ENCODE measurements at places on chromosomes 12 and 14.

- no peak for DNase-seq
Measured at GRCh38 chr14:86221755-86222154, 691.8 kb downstream of the FLRT2 start.

DNA sequence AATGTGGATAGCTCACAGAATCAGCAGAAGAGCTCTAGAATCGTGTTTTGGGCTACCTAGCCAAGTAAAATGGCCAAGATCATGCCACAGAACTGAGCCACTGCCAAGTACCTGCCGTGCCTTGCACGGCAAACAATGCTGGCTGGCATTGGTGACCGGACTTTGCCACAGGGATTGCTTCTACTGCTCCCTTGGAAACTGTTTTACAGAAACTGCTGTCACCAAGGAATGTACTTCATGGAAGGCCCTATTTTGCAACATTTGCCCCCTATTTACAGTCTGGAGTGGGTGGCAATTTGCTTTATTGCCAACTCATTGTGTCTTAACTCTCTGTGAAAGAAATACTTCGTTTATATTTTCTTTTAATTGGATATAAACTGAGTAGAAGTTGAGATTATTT is 49.0 kb downstream of the BORCS5 start:
- DNase-seq = no peak

DNA sequence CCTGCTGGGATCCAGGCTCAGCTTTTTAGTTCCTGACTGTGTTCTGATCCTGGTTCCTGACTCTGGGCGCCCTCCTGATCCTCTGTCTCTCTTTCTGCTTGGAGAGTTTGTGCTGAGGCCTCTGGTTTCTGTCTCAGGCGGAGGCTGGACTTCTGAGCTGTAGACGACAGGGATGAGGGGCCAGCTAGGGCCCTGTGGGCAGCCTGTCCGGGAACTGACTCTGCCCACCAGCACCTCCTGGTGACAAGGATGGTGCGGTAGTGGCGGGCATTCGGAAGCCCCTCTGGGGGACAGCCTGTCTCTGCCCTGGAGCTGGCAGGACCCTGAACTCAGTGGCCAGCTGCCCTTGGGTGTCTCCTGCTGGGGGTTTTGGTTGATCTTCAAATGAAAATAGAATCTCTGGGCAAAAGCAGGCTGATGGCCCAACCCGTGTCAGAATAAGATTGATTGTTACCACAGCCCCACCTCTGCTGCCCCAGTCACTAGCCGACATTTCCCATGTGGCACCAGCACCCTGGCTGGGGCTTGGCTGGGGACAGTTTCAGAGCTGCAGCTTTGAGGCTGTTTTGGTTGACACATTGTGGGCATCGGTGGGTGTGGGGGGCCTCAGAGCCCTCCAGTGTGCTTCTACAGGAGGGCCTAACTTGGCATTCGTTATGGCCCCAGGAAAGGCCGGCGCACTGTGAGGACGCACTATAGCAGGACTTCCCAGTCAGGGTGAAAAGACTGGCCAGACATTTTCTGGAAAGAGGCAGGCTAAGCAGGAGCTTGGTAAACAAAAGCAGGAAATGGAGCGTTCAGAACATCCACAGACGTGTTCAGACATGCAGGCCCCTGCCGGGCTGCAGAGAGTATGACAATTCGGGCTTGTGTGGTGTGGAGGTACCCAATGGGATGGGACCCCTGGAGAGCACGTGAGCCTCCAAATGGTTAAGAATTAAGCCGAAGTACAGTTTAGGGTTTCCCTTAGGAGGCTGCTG is 16.2 kb downstream of the KRT80 start:
- no peak for DNase-seq

GRCh38 chr14:53955671-53956426 is 776 bp downstream of the BMP4 start:
- DNase-seq = no peak

GRCh38 chr14:39722547-39723273 is 290.5 kb upstream of the FBXO33 start:
- no peak for DNase-seq

DNA sequence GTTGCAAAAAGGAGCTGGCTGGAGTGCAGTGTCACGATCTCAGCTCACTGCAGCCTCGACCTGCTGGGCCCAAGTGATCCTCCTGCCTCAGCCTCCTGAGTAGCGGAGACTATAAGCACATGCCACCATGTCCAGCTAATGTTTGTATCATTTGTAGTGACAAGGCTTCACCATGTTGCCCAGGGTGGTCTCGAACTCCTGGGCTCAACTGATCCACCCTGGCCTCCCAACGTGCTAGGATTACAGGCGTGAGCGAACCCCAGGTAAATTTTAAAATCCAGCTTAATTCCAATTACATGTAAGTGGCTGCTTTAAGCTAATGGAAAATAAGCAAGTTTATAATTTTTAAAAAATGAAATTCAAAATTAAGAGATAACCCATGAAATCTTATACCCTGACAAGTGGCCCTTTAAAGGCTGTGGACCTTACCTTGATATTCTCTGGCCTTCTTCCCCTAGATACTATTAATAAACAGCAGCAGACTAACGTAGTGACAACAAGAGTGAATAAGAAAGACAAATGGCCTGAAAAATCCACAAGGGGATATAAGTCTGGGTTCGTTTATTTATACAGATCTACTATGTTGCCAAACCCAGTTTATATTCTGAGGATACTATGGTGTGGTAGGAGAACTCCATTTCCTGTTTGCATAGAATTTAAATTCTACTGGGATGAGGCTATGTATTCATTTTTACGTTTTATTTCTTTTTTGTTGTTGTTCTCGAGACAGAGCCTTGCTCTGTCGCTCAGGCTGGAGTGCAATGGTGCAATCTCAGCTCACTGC is 25.6 kb upstream of the SLC2A3 start:
- no peak for DNase-seq

DNA sequence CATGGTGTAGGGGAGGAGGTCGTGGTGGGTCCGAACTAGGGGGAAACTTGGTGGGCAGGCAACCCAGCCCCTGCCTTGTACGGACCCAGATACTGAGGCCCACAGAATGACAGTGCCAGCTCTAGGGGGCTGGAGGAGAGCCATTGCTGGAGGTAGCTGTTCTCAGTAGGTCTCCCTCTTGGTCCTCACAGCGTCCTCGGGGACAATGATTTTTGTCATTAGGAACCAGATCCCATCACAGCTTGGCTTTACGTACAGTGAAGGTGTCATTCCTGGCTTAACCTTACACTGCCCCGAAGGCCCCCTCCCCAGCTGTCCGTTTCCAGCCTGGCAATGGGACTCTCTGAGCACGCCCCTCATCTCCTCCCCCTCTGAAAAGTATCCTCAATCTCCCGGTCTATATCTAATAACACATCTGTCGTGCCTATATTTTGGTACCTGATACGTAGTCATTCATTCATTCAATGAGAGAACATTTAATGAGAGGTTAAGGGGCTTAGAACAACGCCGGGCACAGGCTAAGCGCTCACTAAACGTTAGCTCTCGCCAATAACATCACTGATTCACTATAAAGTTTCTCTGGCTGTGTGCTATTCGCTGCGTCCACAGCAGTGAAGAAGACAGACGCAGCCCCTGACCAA is 597 bp upstream of the DYNC1H1 start:
- DNase-seq = no peak

DNA sequence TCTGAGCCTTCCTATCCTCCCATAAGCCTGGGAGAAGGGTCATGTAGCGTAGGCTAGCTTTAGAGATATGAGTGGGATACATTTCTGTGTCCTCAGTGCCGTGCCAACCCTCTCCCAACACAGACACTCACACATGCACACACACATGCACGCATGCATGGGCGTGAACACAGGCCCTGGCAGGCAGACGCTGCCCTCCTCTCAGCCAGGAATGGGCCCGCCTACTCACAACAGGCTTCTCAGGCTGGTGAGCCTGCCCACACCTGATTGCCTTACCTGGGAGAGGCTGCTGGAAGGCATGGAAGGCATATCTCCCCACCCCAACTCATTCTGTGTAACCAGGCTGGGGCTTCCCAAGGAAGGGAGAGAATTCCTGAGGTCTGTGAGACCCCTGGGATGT is 12.8 kb upstream of the ACVR1B start:
- DNase-seq = no peak

DNA sequence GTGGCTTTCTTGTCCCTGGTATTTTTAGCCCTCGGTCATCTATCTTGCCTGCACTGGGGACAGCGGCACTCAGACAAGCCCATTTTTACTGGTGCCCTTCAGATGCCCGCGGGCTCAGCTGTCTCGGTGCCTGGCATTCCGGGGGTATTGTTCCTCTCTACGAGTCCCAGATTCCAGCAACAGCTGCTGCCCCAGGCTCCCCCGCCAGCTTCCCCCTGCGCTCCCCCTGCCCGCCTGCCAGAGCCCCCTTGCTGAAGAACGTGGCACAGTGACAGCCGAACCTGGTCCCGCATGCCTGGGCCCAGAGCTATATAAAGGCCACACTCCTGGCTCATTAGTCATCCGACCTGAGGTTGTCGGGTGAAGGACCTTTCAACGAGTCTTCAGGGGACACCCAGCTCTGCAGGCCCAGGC is 10.9 kb upstream of the MYL2 start:
- DNase-seq = no peak

- no peak for DNase-seq
Measured at GRCh38 chr14:56590535-56590960, 10.9 kb downstream of the TMEM260 start.

DNA sequence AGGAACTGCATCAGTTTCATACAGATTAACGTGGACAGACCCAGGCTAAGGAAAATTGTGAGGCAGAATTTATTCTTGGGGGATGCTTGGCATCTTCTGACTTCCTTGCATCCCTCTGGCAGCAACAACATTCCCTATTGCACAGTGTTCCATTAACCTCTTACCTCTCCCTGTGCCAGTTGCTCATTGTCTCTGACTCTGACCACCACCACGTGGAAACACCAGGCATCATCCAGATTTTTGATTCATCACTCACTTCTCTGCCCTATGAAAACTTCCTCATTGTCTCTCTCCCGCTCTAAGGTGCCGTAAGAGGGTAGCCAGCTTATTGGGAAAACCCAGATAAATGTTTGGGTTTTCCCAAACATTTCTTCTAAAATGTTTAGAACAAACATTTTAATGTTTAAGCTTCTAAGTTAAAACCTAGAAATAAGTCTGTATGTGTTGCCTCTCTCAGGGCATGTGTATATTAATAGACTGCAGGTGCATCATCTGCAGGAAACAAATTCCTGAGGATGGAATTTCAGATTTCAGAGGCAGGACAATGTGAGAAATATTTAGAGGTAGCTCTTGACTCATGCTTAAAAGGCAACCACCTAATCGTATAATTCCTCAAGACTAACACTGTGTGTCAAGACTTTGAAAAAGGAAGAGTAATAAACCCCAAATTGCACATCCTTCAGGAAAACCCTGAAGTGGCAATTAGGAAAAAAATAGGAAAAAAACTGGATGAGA is 64.5 kb upstream of the SLC35F4 start:
- no peak for DNase-seq

DNA sequence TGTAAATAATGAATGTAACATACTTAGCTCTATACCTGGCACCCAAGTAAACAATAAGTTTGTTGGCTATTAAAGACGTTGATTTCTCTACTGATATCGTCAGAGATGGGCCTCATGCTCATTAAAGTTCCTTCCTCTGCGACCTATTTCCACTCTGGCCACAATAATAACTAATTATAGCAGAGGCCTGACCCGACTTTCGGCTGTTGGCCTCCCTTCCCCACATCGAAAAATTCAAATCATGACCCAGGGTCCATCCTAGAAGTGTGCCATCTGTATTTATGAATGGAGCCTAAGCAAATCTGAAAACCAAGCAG is 321 bp upstream of the USP30 start:
- no peak for DNase-seq

DNA sequence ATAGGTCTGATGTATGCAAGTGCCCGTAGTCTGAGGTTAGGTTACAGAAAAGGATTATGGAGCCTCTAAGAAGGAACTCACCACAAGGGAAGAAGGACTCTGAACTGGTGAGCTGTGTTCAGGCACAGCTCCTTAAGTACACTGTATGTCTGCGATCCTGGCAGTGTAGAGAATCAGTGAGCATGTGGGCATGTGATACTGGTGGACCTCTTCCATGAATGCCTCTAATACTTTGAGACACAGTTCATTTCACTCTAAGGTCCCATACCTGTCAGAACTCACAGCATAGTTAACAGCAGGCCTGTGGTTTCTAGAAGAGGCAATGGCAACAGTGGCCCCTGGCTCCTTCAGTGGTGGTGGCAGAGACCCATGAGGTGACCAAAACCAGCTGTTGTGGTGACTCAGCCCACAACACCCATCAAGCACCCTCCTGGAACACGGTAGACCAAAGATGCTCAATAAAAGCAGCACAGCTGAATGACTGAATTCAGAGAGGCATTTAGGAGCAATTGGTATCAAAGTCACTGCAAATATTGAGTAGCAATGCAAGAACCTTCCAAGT is 6.9 kb upstream of the OR6J1 start:
- no peak for DNase-seq

DNA sequence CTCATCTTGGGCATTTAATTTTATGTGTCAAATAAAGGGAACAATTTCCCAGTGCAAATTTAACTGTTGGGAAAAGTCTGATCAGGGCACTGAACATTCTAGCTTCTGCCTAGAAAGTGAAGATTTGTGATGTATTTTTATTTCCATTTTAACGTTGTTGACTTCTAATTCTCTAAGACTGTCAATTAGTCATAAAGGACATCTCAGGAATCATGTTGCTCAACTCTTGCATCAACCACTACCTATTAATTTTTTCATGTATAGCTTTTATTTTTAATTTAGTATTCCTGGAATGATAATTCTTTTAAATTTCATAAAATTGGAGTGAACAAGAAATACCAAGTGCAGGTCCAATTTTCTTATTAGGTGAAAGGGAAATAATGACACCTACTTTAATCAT is 87.9 kb upstream of the METAP2 start:
- no peak for DNase-seq

- DNase-seq = no peak
Measured at GRCh38 chr14:51285120-51285519, 45.1 kb downstream of the TMX1 start.

DNA sequence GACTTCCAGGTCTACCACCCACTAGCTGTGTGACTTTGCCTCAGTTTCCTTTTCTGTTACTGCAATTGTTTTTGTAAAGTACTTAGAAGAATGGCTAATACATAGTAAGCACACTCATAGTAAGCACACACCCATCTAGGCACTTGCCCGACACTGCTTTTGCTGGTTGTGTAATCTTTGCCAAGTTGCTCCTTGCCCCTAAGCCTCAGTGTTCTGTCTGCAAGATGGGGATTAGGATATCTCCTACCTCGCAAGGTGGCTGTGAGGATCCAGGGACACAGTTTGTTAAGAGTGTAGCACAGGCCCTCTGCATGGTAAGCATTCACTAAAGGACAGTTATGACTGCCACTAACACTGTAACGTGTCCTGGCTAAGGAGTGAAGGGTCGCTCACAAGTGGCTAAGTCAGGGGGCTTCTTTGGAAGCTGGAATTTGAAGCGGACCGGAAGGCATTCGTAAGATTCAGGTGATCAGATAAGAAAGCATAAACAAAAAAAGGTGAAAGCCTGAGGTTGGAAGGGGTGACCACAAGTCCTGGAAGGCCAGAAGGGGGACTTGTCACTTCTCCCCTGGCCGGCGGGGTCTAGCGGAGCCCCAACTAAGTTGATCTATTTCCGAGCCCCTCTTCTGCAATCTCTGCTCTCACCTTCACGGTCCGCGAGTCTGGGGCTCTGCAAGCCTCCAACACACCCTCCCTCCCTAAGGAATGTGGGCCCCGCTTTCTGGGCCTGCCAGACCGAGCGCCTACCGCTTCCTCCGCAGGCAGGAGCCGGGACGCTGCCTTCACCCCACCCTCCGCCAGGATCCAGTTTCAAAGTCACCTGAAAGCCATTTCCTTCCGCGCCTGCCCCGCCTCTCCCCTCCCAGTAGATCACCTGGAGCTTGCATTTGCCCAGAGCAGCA is 1.5 kb upstream of the PLEKHG3 start:
- DNase-seq = peak; percentile 24

All from activated T-helper 9 cell treated with anti-CD3 and anti-CD28 coated beads, Interleukin-2, amount 50 U/mL, for 16 hours (primary cell).